H4 (cell line): ENCODE measurements at places on chromosomes 3 and 15. TPM values are rescaled to one million over a fixed set of nuclear protein-coding genes. Genes with fewer than 3 reads are reported as not detected.

GRCh38 chr3:18008706-18009368 lies 266.4 kb upstream of the TBC1D5 start:
- DNase-seq, result no peak

DNA sequence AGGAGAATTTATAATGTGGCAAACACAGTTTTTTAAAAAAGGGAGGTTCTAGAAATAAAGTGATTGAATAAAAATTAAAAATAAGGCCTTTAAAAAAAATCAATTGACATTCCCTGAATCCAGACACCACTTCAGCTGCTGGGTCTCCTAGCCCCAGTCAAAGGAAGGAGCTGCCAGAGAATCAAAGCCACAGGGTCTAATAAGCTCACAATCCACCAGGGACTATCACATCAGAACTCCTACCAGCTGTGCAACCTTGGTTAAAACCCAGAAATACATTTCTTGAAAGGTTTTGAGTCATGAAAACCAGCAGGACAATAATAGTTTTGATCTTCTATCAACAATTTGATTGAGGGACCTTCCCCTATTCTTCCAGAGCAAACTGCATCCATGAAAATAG lies 134.5 kb downstream of the MECOM start:
- DNase-seq, result no peak

DNA sequence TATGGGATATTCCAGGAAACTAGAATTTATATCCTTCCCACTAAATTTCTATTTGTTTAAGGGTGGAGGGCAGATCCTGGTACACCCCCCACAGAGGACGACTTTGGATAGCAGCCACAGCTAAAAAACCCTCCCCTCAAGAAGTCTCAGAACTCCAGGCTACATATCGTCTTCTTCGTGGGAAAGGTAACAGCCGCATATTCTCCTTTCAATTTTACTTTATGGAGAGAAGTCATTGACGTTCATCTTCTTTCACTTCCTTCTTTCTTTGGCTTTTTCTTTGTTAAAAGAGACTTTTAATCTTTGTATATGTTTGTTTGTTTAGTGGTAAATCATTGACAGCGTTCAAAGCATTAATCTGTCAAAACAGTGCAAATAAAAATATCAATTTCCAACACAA lies 36.3 kb downstream of the TRIP4 start:
- no peak for DNase-seq

DNA sequence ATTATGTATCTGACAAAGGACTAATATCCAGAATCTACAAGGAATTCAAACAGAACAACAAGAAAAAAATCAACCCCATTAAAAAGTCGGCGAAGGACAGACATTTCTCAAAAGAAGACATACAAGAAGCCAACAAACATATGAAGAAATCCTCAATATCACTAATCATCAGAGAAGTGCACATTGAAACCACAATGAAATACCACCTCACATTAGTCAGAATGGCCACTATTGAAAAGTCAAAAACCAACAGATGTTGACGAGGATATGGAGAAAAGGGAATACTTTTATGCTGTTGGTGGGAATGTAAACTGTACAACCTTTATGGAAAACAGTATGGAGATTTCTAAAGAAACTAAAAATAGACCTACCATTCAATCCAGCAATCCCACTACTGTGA lies 233.1 kb upstream of the PLSCR5 start:
- DNase-seq, result no peak

PLSCR2 gene
- total RNA-seq, result not detected in 2 replicates
